ENCODE measurements at places on chromosomes 4 and X.

DNA sequence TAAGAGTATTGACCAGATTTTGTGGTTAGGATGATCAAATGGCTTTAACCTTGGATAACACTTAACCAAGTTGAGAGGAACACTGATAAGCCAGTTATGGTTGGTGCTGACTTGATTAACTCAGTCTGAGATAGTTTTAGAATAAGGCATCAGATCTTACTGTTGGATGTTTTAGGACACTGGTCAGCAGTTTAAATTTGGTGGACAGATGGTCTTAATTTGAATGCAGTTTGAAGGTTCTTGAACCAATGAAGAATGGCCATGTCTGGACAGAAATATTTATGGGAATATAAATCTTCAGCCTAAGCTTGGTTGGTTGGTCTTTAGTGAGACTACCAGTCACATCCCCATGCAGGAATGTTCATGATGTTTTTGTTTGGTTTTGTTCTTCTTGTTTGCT lies 2.6 kb upstream of the GIMD1 start:
- DNase-seq, result no peak

- DNase-seq, result no peak
Observed at GRCh38 chr4:5870701-5871100, 22.2 kb downstream of the CRMP1 start.

GRCh38 chr4:53598901-53599300 lies 7.6 kb upstream of the LNX1 start:
- DNase-seq, result no peak

DNA sequence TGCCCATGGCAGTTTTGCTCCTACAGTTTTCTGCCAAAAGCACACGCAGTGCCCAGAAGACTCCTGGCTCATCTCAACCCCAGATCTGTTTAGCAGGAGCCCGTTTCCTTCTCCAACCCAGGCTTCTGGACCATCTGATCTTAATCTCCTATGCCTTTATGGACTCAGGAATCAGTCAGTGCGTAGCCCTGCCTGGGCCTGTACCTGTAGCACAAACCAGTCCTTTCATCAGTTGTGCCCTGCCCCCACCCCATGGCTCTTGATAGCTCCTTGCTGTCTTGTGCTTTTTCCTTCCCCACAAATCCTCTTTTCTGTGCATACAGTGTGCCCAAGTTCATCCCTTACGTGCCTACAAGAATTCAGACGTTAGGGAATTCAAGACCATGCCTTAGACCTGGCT lies 1.5 kb downstream of the ZNF718 start:
- DNase-seq, result no peak

DNA sequence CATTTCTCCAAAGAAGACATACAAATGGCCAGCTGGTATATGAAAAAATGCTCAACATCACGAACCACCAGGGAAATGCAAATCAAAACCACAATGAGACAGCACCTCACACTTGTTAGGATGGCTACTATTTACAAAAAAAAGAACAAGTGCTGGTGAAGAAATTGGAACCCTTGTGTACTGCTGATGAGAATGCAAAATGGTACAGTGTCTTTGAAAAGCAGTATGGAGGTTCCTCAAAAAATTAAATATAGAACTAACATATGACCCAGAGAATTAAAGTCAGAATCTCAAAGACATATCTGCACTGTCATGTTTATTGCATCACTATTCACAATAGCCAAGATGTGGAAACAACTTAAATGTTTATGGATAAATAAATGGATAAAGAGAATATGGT lies 20.9 kb downstream of the PAGE4 start:
- DNase-seq, result no peak

- DNase-seq, result no peak
Observed at GRCh38 chrX:53223955-53224859, 800 bp downstream of the KDM5C start.

All from stimulated activated CD8-positive, alpha-beta memory T cell treated with anti-CD3 and anti-CD28 coated beads, Interleukin-4, amount 100 ng/mL, for 1 hour (primary cell).